ENCODE measurements at places on chromosomes 12 and 14.

- no peak for DNase-seq
Observed at GRCh38 chr12:116266631-116267349, 10.7 kb downstream of the MED13L start.

DNA sequence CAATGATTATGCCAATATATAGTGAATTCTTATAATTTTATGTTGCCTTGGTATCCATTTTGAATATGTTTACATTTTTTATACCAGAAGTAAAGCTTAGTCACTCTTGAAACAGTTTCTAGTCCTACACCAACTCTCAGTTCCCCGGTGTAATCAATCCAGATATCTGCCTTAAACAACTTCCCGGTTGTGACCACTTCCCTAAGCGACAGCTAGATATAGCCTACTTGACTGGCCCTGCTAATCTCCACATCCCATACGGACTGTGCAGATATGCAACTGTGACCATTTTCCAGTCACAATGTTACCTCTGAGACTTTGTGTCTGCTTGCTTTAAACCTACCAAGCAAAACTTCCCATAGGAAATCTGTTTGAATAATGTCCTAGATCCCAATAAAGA, 1551.5 kb upstream of the SEL1L start:
- no peak for DNase-seq

DNA sequence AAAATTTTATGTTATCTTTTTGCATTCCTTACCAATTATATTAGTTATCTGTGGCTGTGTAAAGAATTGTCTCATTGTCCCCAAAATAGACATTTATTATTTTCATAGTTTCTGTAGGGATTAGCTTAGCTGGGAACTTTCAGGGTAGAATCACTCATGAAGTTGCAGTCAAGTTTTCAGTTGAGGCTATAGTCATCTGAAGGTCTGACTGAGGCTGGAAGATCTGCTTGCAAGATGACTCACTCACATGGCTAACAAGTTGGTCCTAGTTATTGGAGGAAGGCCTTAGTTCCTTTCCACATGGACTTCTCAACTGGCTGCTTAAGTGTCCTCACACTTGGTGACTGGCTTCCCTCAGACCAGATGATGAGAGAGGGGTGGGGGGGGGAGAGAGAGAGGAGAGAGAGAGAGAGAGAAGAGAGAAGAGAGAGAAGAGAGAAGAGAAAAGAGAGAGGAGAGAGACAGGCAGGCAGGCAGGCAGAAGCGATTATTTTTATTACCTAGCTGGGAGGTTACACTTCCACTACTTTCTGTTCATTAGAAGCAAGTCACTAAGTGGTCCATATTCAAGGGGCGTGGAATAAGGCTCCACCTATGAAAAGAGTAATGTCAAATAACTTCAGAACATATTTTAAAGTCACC, 6.4 kb downstream of the AP5M1 start:
- no peak for DNase-seq

DNA sequence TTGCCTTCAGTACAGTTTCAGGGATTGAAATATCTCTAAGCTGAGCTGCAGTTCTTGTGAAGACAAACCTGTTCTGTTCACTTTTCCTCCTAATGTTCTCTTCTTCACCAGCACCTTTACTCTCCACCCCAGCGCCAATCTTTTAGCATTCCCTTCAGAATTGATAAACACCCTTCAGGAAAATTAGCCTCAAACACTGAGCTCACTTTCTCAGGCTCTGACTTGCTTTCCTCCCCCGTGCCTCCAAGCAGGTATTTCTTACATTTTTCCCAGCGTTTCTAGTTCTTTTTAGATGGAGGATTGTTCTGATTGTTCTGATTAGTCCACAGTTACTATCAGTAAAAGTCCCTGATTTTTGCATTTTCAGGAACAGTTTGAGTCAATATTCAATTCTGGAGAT, 88.5 kb upstream of the EVL start:
- DNase-seq: no peak

- no peak for DNase-seq
Observed at GRCh38 chr12:69657376-69658137, 41.5 kb downstream of the BEST3 start.

- no peak for DNase-seq
Observed at GRCh38 chr12:4273652-4274395, at the start of gene CCND2. CCND2 (plus strand) TSS chr12:4273762; CDS start chr12:4274041, 279 bp downstream.

DNA sequence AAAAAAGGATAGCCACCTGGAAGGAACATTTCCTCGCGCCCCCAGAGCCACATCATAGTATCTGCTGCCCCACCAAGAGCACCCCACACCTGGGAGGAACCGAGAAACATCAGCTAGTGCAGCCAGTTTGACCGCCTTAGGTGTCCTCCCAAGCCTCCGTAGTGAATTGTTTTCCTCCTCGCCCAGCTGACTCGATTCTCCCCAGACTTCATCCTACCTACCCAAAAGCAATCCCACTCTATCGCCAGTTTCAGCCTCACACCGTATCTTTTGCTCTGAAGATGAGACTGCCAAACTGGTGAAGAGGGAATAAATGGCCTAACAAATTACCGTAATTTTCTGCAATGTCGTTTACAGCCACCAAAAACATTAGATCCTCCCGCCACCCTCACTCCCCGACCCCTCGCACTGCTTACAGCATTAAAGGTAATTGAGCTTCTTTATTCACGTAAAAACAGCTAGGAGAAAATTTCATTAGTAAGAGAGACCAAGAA, 1.2 kb upstream of the SLC11A2 start:
- DNase-seq: no peak

- DNase-seq: no peak
Observed at GRCh38 chr12:18436170-18436569, 174.9 kb downstream of the PIK3C2G start.

- no peak for DNase-seq
Observed at GRCh38 chr14:68637106-68638021, 155.5 kb downstream of the ZFP36L1 start.

DNA sequence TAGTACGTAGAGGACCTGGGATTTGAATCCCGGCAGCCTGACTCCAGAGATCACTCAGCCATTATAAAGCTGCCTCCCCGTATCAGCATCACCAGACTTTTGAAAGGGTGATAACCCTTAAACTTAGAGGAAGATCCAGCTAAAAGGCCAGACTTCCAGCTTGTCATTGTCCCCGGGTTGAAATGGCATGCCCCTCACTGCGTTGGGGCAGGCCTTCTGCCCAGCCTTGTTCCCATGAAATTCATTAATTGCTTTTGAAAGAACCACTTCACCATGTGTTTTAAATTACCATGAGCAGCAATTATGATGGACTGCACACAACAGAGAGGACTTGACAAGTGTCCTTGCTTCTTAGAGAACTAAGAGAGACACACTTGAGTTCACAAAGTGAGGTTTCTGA, 269.6 kb upstream of the CRY1 start:
- no peak for DNase-seq

DNA sequence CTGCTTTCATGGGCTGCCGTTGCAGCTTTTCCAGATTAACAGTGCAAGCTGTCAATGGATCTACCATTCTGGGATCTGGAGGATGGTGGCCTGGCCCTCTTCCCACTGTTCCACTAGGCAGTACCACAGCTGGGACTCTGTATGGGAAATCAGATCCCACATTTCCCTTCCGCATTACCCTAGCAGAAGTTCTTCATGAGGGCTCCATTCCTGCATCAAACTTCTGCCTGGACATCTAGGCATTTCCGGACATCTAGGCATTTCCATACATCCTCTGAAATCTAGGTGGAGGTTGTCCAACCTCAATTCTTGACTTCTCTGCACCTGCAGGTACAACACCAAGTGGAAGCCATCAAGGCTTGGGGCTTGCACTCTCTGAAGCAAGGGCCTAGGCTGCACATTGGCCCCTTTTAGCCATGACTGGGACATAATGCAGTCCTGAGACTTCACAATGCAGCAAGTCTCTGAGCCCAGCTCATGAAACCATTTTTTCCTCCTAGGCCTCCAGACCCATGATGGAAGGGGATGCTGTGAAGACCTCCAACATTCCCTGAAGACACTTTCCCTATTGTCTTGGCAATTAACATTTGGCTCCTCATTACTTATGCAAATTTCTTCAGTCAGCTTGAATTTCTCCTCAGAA, 863.3 kb downstream of the C12orf50 start:
- DNase-seq: no peak

DNA sequence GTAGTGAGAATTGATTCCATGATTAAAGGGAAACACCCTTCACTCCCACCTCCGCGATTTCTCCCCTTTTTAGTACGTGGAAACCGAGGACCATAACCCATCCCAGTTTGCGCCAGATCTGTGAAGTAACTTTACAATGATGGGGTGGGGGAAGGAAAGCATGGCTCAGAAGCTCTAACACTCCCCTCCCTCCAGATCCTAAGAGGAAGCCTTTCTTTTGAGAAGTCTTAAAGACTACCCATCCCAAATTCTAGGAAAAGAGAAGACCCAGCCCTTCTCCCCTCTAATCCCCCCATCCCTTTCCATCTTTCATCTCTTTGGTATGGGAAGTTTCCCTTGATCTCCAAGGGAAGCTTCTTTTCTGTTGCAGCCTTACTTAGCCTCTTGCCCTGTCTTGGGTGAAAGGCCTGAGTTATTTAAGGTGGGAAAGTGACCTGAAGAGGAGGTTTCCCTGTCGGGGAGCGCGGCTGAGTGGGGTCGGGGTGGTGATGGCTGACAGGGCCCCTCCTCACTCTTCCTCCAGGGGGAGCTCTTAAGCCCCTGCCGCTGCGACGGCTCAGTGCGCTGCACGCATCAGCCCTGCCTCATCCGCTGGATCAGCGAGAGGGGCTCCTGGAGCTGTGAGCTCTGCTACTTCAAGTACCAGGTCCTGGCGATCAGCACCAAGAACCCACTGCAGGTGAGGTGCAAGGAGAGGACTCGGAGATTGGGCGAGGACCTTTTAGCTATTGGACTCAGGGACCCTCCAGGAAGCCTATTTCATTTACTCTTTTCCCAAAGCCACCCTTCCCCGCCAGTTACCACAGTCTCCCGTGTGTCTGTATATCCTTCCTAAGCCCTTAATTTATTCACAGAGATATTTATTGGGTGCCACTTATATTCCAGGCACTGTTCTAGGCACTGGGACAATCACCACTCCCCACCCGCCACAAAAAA, 1.8 kb downstream of the MARCHF9 start:
- no peak for DNase-seq

- DNase-seq: no peak
Observed at GRCh38 chr12:84131076-84131475, 781.5 kb downstream of the SLC6A15 start.

- no peak for DNase-seq
Observed at GRCh38 chr12:130868412-130868811, 3.5 kb upstream of the RAN start.

DNA sequence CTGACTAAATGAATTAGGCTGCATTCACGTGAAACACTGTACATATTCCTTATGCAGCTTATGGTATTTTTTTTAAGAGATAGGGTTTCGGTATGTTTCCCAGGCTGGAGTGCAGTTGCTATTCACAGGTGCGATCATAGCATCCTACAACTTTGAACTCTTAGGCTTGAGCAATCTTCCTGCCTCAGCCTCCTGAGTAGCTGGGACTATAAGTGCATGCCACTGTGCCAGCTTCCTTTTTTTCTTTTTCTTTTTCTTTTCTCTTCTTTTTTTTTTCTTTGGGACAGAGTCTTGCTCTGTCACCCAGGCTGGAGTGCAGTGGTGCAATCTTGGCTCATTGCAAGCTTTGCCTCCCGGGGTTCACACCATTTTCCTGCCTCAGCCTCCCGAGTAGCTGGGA, 35.8 kb upstream of the SPPL3 start:
- DNase-seq: no peak

DNA sequence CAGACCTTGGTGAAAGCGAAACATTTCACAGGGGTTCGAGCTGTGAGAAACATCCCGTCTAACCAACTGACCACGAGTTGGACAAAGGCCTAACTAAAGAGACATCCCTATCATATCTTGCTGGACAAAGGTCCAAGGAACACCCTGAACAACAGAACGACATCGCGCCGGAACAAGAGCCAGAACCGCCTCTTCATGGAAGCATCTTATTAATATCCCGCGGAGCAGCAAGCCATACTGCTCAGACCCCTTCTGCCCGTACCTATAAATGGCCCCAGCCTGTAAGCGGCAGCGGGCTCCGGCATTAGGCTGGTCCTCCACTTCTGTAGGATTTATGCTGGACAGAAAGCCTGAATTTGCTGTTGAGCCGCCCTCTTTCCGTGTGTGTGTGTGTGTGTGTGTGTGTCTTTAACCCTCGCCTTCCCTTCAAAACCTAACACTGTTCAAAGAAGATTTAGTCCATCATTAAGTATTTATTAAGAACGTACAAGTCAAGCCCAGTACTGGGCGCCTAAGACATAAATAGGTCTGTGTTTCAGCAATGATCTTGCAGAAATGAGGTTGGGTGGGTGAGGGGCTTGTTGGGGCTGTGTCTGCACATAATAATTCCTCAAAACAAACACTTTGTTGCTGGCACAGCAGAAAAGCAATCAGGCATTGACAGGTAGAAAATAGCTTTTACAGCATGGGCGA, 1.9 kb downstream of the SLC6A15 start:
- no peak for DNase-seq

DNA sequence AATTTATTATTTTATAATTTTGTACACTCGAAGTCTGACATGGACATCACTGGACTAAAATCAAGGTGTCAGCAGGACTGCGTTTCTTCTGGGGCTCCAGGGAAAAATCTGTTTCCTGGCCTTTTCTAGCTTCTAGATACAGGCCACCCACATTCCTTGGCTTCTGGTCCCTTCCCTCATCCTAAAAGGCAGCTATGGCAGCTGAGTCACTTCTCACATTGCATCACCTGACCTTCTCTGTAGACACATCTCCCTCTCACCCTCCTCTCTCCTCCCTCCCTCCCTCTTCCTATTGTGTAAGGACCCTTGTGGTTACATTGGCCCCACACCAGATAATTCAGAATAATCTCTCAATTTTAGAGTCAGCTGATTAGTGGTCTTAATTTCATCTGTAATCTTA, 92.4 kb downstream of the RPS6KA5 start:
- DNase-seq: no peak

GRCh38 chr14:22438742-22439141, 150.3 kb downstream of the DAD1 start:
- DNase-seq: no peak

- DNase-seq: no peak
Observed at GRCh38 chr14:92704036-92704804, 44.2 kb downstream of the LGMN start.

DNA sequence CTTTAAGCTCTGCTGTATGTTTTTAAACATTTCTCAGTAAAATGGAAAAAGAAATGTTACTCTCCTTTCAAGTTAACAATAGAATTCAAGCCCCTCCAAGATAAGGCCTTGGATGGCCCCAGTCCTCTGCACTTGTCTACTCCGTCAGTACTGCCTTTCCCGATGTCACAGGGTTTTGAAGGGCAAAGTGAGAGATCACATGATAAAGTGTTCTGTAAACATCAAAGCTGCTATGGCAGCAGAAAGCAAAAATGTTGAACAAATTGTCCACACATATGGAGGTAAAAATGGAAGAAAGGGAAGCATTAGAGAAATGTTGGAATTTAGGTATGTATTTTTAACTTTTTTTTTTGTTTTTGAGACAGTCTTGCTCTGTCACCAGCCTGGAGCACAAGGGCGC, 33.5 kb upstream of the CDK2AP1 start:
- DNase-seq: no peak

All from HS-27A (cell line).